ENCODE measurements at places on chromosomes 12 and 14. TPM values are rescaled to one million over a fixed set of nuclear protein-coding genes. Genes with fewer than 3 reads are reported as not detected.

ACSM4 gene
- total RNA-seq: not detected

TAS2R9 gene
- total RNA-seq: not detected

FAM181A gene
- total RNA-seq: not detected

BHLHE41 gene
- 1.3 TPM for total RNA-seq

Data from epithelial cell of proximal tubule (primary cell).